ENCODE measurements at places on chromosomes 11 and 22.
A peak's percentile ranks its signal among the peaks of the same experiment; 100 is the strongest.

DNA sequence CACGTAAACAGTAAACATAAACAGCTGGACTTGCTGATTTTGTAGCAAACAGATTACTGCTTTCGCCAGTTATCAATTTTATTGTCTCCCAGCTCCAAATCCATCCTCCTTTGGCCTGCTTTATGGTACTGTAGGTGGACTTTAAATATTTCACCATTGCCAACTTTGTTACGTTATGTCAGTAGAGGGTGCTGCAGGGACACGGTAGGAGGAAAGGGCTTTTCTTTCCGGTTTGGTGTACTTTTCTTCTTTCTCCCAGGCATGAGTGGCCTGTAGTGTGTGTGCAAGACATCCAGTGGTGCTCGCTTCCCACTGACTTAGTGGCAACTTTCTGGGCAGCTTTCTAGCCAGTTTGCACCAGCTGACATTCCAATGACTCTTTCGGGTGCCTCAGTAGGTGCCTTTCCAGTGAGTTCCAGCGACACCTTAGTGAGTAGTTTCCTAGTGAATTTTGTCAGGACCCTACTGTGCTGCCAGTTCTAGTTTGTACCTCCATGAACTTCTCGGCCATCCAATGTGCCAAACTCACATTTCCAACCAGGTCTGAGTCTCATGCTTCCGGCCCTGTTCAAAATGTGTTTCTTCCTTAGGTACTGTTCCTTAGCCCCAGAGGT lies 267.6 kb upstream of the TENM4 start:
- peak; percentile 79 for DNase-seq

DNA sequence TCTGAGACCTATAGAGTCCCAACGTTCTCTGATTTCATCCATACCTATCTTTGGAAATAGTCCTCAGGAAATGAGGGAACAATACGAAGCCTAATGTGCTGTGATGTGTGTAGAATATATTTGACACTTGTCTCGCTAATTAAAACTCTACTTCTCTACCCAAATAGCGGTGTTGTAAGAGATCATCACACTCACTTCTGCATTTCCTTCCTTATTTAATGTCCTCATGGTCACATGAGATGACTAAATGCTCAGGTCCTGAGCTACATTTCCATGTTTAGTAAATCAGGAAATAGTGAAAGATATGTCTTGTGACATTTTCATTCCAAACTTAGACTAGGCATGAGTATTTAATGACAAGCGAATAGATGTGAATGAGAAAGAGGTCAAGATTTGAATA lies 112.3 kb downstream of the MAML2 start:
- DNase-seq = no peak

- DNase-seq = no peak
Measured at GRCh38 chr11:45108070-45109064, 38.1 kb upstream of the PRDM11 start.

DNA sequence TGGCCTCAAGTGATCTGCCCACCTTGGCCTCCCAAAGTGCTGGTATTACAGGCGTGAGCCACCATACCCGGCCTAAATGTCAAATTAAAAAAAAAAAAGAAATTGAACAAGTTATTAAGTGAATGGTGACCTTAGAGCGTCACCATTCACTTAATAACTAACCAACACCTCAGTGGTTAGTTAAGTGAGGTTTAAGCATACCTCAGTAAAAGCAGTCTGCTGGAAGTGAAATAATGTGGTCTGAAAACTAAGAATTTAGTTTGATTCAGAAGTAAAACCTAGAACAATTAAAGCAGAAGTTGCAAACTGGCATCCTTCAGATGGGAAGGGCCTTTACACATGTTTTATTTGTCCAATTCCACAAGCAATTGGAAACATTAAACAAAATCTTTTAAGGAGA lies 71.5 kb downstream of the FCHSD2 start:
- no peak for DNase-seq

DNA sequence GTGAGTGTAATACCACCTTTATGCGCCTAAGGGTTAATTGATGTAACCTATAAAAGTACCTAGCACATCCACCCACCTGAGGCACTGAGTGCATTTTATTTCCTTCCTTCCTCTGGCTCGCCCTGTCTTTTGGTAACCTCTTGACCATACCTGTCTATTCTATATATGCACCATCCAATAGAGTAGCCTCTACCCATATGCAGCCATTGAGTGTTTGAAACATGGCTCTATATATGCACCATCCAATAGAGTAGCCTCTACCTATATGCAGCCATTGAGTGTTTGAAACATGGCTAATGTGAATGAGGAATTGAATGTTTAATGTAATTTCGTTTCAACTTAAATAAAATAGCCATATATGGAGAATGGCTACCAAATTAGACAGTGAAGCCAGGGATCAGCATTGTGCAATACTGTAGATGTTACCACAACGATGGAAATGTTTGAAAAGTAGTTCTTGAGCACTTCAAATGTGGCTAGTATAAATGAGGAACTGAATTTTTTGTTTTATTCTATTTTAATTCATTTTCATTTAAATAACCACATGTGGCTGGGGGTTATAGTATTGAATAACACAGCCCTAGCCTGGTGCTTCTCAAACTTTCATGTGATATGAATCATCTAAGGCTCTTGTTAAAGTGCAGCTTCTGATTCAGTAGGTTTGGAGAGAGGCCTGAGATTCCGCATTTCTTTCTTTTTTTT lies 33.8 kb downstream of the SLC35F2 start:
- DNase-seq = no peak

GRCh38 chr11:86041975-86042378 lies 26.9 kb downstream of the PICALM start:
- peak; percentile 95 for DNase-seq

DNA sequence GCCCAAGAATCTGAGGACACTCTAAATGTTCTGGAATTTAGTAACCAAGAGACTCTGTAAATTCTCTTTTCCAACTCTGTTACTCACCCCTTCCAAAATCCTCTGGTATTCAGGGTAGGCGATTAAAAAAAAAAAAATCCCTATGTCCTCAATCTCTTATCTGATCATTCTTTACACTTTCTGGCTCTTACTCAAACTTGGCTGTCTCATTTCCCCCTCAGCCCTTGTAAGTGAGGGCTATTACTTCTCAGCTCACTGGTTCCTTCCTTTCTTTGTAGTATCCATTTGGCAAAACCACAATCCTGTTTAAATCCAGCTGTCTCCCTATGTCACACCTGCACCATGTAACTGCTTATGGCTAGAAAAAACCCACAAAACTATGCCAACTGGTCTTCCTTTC lies 12.7 kb upstream of the MSANTD2 start:
- no peak for DNase-seq

DNA sequence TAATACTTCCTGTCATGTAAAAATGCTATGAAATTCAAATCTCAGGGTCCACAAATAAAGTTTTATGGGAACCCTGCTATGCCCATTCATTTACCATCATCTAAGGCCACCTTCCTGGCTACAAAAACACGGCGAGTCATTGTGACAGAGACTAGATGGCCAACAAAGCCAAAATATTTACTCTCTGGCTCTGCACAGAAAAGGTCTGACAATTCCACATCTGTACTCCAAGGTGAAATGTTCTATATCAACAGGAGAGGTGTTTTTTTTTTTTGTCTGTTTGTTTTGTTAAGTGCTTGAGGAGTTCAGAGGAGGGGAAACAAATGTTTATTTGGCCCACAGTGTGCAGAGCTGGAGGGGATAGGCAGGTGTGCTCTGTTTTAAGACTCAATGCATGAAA lies 18.6 kb upstream of the TMA7B start:
- DNase-seq = no peak

DNA sequence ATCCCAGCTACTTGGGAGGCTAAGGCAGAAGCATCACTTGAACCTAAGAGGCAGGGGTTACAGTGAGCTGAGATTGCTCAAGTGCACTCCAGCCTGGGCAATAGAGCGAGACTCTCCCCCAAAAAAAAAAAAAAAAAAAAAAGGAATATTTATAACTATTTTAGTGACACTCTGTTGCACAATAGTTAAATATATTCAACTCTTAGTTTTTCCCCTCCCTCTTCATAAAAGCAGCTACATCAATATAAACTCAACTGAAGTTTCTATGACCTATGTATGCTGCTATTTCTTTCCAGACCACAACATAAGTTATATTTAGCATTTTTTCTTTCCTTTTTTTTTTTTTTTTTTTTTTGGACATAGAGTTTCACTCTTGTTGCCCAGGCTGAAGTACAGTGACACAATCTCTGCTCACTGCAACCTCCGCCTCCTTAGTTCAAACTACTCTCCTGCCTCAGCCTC lies 19.2 kb downstream of the CELF1 start:
- no peak for DNase-seq

GRCh38 chr11:77672264-77672663 lies 34.7 kb upstream of the CLNS1A start:
- DNase-seq = no peak

DNA sequence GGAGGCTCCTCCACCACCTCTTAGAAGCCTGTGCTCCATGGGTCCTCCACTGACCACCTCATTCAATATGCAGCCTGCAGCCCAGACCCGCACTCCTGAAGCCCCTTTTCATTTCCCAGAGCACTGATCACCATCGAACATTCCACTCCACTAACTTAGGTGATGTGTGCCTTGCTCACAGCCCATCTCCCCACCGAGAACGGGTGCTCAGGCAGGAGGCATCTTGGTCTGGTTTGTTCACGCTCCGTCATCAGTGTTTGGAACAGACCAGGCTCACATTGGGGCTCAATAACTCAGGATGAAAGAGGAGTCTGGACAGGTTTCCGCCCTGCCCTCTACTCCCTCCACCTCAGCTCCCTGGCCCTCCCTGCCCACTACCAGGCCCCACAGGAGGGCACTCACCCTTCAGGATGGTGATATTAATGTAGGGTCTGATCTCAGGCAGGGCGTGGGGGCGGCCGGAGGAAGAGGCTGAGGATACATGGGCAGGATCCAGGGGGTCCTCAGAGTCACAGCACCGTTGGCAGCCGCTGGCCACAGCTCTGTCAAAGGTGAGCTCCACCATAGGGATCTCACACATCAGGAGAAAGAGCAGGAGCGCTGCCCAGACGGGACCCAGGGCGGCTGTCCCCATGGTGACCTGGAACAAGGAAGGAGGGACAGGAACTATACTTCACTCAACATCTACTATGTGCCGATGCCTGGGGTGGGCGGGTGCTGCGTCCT lies 3.1 kb downstream of the C1QTNF6 start:
- DNase-seq = no peak

DNA sequence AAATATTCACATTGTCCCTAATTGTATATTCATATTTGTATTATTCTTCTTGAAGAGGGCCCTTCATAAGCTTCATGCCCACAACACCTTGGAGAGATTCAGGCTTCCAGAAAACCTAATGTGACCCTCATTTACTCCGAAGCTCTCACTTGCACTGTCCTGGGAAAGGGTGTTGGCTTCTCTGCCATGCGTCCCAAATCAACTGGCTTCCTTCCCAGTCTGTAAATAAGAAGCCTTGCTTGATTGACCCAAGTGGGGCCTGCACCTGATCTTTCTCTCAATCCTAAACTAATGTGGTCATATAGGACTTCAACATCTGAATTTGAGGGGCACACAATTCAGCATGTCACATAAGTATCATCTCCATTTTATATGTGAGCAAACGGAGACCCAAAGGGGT lies 40.5 kb upstream of the ZBTB16 start:
- DNase-seq = no peak

DNA sequence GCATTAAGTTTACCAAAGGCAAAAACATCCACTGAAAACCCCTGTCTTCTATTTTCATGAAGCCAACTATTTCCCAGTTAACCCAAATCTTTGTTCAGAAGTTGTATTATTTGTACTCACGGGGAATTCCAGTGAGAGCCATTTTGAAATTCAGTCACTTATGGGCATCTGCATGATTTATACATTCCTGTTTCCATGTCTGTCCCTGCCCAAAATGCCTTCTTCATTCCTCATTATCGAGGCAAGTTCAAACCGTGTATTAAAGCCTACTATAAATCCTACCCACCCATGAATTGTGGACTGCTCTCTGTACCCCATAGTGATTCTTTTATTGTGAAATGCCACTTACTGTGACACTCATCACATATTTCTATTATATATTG lies 772.7 kb downstream of the DLG2 start:
- no peak for DNase-seq

DNA sequence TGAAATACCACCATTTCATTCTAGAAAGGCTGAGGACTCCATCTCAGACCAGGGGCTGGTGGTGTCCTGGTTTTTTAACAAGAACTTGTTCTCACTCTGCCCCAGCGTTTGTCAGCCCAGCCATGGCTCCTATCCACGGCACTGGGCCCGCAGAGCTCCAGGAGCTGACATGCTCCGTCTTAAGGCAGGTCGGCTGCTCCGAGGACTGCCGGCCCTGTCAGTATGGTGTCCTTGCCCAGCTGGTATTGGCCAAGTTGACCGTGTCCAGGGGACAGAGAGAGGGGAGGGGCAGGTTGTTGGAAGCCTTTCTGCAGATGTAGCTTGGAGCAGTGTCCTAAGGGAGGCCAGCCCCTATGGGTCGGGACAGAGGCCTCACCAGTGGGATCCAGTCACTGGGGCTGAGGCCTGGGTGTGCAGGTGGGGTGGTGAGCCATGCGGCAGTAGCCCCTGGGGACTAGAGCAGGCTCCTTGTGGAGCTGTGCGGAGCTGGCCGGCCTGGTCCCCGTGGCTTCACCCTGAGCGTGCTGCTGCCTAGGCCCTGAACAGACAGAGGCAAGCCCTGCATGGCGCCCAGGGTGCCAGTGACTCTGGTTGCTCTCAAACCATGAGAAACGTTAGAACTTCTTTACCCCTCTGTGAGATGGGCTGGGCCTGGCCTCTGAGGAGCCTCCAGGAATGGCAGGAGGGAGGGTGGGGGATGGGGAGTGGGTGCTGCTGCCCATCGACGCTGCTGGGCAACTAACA lies 39.9 kb upstream of the KCNQ1OT1 start:
- DNase-seq = no peak

DNA sequence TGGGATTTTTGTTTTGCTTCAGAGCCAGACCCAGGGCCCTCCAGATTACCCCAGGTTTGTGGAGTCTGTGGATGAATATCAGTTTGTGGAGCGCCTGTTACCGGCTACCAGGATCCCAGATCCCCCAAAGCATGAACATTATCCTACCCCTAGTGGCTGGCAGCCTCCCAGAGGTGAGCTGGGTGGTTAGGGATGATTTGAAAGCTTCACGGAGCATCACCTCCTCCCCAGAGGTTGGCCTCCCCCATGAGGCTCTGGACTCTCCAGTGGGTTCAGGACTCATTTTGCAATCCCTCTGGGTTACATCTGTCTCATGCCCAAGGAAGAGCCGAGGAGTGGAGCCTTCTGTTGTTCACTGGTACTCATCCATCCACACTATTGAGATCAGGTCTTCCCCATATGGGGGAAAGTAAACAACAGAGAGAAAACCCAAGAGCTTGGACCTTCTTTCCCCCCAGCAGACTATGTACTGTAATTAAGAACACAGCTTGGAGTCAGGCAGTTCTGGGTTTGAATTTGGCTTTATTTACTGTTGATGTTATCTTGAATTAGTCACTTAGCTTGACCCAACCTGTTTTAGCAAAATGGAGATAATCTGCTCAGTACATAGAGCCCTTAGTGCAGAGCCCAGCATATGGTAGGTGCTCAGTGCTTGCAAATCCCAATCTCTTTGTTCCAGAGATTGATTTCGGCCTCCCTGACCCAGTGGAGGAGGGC lies 2.5 kb downstream of the MRPL49 start:
- DNase-seq = no peak

DNA sequence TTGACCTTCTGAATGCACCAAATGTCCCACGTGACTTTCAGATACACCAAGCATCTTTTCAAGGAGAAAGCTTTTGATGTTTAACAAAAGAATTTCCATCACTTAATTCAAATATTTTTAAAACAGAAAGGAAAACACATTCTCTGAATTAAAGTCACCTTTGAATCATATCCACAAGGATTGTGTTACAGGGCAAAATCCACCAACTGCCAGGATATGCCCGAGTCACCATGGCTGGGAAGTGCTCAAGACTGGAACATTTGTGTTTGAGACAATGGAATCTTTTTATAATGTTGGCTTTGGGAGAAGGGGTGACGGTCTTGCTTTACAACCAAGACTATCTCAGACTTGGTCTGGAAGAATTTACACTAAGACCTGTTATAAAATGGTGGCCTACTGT lies 40.8 kb downstream of the BID start:
- DNase-seq = no peak
